A549 treated with CpdA at 1 μM for 4 hours (cell line): ENCODE measurements at places on chromosomes 7 and 10. TPM values are rescaled to one million over a fixed set of nuclear protein-coding genes. Genes with fewer than 3 reads are reported as not detected.

Gene STARD3NL
- total RNA-seq: 53.9 to 70.1 TPM (median 55.6 TPM) in 5 replicates

Gene WEE2
- 0.03 TPM in 1 of 5 replicates, not detected in the others for total RNA-seq

Gene AKR1D1
- total RNA-seq: not detected in 5 replicates

Gene PHF14
- total RNA-seq: 20.9 to 24.1 TPM (median 22.3 TPM) in 5 replicates

Gene SEMA3A
- total RNA-seq: 5.6 to 8.9 TPM (median 6.3 TPM) in 5 replicates

Gene CPVL
- total RNA-seq: 0.16 to 0.45 TPM (median 0.24 TPM) in 5 replicates

Gene SFMBT2
- 10.3 to 14.6 TPM (median 12.2 TPM) in 5 replicates for total RNA-seq

Gene RAB19
- total RNA-seq: not detected in 5 replicates

Gene SORBS1
- 0.56 to 0.91 TPM (median 0.58 TPM) in 5 replicates for total RNA-seq

Gene STRIP2
- total RNA-seq: 5.8 to 8.9 TPM (median 7.4 TPM) in 5 replicates

Gene C10orf53
- total RNA-seq: not detected in 5 replicates

Gene ADARB2
- total RNA-seq: not detected in 5 replicates

Gene AKR1C8
- 0.19 to 0.31 TPM in 2 of 5 replicates, not detected in the others for total RNA-seq

Gene TRIM74
- total RNA-seq: 0.27 to 0.69 TPM (median 0.45 TPM) in 5 replicates

Gene LRIT1
- not detected in 5 replicates for total RNA-seq

Gene OPN1SW
- not detected in 5 replicates for total RNA-seq

Gene AGAP3
- 54.6 to 71.6 TPM (median 67.0 TPM) in 5 replicates for total RNA-seq

Gene SLC26A5
- total RNA-seq: not detected in 5 replicates

Gene PRR15
- 1.1 to 1.3 TPM (median 1.3 TPM) in 5 replicates for total RNA-seq

Gene GPRIN2
- total RNA-seq: 20.8 to 34.6 TPM (median 26.3 TPM) in 5 replicates

Gene KCNH2
- total RNA-seq: 0.40 to 0.52 TPM (median 0.47 TPM) in 5 replicates

Gene WNT8B
- total RNA-seq: 0.03 to 0.07 TPM in 2 of 5 replicates, not detected in the others
